IMR-90 (cell line): ENCODE measurements at places on chromosomes 12 and 14.
A peak's percentile ranks its signal among the peaks of the same experiment; 100 is the strongest.

- peaks cover 32% of the 10 kb centered on the region for H3K27me3 ChIP-seq
- H3K4me3 ChIP-seq: no peak overlapping the region
- H3K4me1 ChIP-seq: no peaks in the 10 kb centered on the region
Observed at GRCh38 chr12:5768581-5769196, 176.4 kb downstream of the ANO2 start.

DNA sequence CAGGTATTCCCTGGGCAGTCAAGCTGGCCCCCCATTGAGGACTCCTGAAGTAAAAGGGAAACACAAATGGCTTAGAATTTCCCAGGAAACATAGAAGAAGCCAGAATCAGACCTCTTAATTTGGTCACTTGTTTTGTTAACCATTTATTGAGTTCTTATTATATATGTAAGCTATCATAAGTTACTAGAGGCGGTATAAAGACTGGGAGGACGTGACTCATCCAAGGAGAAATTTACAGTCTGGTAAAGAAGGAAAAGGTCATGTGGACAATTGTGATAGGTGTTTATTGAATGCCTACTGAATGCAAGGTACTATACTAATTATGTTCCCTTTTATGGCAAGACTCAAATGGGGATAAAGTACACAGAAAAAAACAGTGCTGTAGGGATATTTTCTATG is 146.7 kb downstream of the DYRK2 start:
- H3K4me1 ChIP-seq: peaks cover 9% of the 10 kb centered on the region
- H3K4me3 ChIP-seq: no peak overlapping the region
- H3K27ac ChIP-seq: no peak overlapping the region
- DNase-seq: peak; percentile 35
- H3K27me3 ChIP-seq: no peaks in the 10 kb centered on the region

- DNase-seq: no peak
- H3K27ac ChIP-seq: no peak overlapping the region
- no peaks in the 10 kb centered on the region for H3K4me1 ChIP-seq
- H3K36me3 ChIP-seq: peaks cover 12% of the 10 kb centered on the region
- no peaks in the 10 kb centered on the region for H3K27me3 ChIP-seq
- H3K4me3 ChIP-seq: no peak overlapping the region
Observed at GRCh38 chr14:49849213-49849847, 3.3 kb downstream of the NEMF start.

DNA sequence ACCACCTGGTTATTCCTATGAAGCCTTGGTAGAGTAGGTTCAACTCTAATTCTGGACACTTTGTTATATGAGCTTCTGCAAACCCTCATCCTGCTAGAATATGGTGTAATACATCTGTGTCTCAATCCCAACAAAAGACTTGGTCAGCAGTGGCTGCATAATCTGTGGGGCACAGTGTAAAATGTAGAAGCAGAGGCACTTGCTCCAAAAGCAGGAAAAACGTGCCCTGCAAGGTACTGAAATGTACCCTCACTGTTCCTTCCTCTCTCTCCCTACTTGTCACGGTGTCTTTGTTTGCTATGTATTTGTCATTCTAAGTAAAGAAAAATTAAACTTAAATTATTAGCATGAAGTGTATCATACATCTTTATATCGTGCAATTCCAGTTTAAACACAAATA is 267.9 kb downstream of the BCL11B start:
- no peak for DNase-seq
- no peak overlapping the region for H3K27ac ChIP-seq
- H3K27me3 ChIP-seq: no peaks in the 10 kb centered on the region
- no peaks in the 10 kb centered on the region for H3K4me1 ChIP-seq
- H3K4me3 ChIP-seq: no peak overlapping the region

DNA sequence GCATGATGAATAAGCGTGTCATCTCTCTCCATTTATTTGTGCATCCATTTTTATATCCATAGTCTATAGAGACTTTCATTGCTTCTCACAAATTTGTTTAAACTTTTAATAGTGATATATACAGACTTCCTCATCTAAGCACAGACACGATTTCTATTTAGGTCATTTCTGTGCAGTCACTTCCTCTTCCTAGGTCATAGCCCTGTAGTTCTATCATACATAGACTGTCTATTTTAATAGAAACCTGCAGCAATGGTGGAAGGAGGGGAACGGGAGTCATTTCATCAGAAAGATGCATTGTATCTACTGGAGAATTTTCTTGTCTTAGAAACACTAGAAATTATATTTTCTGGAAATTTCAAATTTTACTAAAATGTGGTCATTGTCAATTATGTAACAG is 133.4 kb upstream of the FGD4 start:
- no peaks in the 10 kb centered on the region for H3K27me3 ChIP-seq
- H3K36me3 ChIP-seq: no peaks in the 10 kb centered on the region
- no peak overlapping the region for H3K4me3 ChIP-seq
- peaks cover 6% of the 10 kb centered on the region; the same call in 1 of the 2 replicates for H3K4me1 ChIP-seq

DNA sequence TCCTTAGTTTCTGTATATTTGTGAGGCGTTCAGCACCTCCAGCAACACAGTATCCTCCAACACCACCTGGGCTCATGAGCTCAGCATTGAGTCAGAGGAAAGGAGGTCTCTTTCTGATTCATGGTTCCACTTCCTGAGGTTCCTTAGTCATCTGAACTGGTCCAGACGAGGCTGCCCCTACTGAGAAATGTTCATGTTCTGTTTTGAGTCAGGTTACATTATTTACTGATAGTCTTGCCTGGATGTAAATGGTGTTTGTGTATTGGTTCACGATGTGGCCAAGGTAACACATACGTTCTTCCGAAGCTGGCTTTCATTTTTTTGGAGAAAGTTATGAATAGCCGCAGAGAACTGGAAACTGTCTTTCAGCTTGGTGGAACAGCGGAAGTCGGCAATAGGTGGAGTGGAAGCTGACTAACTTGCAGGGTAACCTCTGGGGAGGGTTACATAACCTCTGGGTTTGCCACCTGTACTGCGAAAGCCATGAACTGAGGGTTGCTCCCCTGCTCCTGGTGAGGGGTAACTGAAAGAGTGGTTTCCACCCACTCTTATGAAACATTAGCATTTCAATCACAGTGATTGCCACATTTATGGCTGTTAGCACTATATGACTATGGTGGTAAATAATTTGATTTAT is 42.2 kb upstream of the MANSC4 start:
- no peak overlapping the region for H3K4me3 ChIP-seq
- peak; percentile 97 for DNase-seq
- peaks cover 9% of the 10 kb centered on the region for H3K4me1 ChIP-seq

GRCh38 chr12:32478858-32479725 is 79.7 kb downstream of the FGD4 start:
- H3K27ac ChIP-seq: no peak overlapping the region
- H3K36me3 ChIP-seq: no peaks in the 10 kb centered on the region
- no peak overlapping the region for H3K4me3 ChIP-seq
- no peaks in the 10 kb centered on the region for H3K4me1 ChIP-seq
- peaks cover 2% of the 10 kb centered on the region for H3K27me3 ChIP-seq
- DNase-seq: no peak

- H3K36me3 ChIP-seq: no peaks in the 10 kb centered on the region
- DNase-seq: no peak
- H3K27ac ChIP-seq: no peak overlapping the region
- no peaks in the 10 kb centered on the region for H3K4me1 ChIP-seq
- H3K27me3 ChIP-seq: no peaks in the 10 kb centered on the region
Observed at GRCh38 chr14:65750906-65751305, 338.4 kb downstream of the FUT8 start.

DNA sequence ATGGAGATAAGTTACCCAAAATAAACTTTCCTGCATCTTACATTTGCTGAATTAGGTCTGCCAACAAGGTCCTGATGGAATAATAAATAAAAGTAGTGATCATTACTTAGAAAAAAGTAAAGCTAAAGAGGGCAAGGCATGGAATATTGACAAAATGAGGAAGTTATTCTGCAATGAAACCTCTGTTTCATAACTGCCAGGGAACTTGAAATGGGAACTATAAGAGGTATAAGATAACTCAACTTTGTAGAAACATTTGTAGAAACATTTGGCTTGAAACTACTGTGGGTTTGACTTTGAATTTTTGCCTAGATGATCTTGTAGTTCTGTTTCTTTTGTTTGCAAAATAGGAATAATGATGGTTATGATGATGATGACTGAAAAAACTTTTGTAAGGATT is 18.7 kb upstream of the YBX3 start:
- no peak overlapping the region for H3K27ac ChIP-seq
- H3K4me1 ChIP-seq: no peaks in the 10 kb centered on the region
- no peak overlapping the region for H3K4me3 ChIP-seq
- H3K27me3 ChIP-seq: peaks cover 8% of the 10 kb centered on the region; the same call in 1 of the 2 replicates
- DNase-seq: no peak

DNA sequence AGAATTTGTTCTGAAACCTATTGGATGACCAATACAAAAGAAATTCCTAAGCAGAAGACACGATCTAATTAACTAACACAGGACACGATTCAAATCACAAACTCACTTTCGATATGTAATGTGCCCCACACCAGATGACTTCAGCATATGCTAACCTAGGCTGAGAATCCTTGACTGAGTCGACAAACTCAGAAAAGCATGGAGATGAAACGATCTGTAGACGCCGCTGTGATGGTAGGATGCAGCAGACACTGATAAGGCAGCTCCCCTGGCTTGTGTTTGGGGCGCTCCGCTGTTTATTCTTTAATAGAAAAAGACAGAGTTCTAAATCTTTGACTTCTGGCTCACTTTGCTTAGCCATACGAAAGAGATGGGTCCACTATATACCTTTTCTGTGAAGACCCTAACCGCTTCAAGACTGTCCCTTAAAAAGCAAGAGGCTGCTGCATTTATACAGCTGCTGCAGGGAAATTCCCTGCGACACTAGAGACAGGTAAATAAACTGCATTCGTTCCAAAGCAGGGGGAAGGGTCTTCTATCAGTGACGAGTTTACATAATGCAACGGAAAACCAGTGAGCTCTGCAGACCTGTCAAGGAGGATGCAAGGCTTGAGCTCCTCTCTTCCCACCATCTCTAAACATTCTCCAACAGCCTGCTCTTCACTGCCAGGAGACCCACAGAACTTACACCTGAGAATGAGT is 929 bp downstream of the CHD8 start:
- H3K27ac ChIP-seq: 0 out of 2 replicates have a peak overlapping the region, but pooled peaks have one; percentile 2
- H3K27me3 ChIP-seq: no peaks in the 10 kb centered on the region
- DNase-seq: peak; percentile 6
- H3K4me3 ChIP-seq: peak overlapping the region; percentile 81
